Left lung (tissue), 14 donors: ENCODE measurements at places on chromosomes 3 and 15. TPM values are rescaled to one million over a fixed set of nuclear protein-coding genes. Genes with fewer than 3 reads are reported as not detected.

GRCh38 chr3:167716920-167717319 lies 17.8 kb downstream of the PDCD10 start:
- no peaks in the 10 kb centered on the region for H3K27me3 ChIP-seq
- H3K27ac ChIP-seq, result no peak overlapping the region
- no peak for DNase-seq
- no peak overlapping the region for H3K4me3 ChIP-seq
- H3K4me1 ChIP-seq, result no peaks in the 10 kb centered on the region

DNA sequence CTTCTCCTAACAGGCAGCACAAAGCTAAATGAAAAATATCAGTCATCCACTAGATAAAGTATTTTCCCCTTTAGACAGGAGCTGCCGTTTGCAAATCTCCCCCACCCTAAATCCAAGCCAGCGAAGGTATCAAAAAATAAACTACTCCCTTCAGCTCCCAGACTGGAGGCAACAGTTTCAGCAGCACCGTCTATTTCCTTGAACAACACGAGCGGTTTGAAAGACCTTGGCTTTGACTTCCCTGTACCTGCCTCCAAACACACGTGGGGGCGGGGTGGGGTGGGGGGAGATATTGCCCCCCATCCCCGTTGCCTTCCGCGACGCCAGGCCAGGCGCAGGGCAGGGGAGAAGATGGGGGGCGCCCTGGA lies 832 bp upstream of the CACNA1D start:
- no peaks in the 10 kb centered on the region for H3K36me3 ChIP-seq
- H3K4me1 ChIP-seq, result peaks cover 3% of the 10 kb centered on the region
- peak overlapping the region; percentile 23 for H3K27ac ChIP-seq
- peaks cover 89% of the 10 kb centered on the region for H3K27me3 ChIP-seq
- peak overlapping the region; percentile 44 for H3K4me3 ChIP-seq
- no peak for DNase-seq

The RTP3 gene
- polyA plus RNA-seq, result not detected

The SNX4 gene
- 57.8 TPM for polyA plus RNA-seq

The KY gene
- polyA plus RNA-seq, result 4.3 TPM

GRCh38 chr15:100008258-100008657 lies 275.0 kb upstream of the LYSMD4 start:
- no peak for DNase-seq
- H3K36me3 ChIP-seq, result no peaks in the 10 kb centered on the region
- no peaks in the 10 kb centered on the region for H3K27me3 ChIP-seq

GRCh38 chr3:18723206-18723810 lies 298.2 kb upstream of the SATB1 start:
- no peak for DNase-seq
- no peak overlapping the region for H3K4me3 ChIP-seq
- no peaks in the 10 kb centered on the region for H3K4me1 ChIP-seq
- H3K36me3 ChIP-seq, result no peaks in the 10 kb centered on the region
- no peaks in the 10 kb centered on the region for H3K27me3 ChIP-seq

DNA sequence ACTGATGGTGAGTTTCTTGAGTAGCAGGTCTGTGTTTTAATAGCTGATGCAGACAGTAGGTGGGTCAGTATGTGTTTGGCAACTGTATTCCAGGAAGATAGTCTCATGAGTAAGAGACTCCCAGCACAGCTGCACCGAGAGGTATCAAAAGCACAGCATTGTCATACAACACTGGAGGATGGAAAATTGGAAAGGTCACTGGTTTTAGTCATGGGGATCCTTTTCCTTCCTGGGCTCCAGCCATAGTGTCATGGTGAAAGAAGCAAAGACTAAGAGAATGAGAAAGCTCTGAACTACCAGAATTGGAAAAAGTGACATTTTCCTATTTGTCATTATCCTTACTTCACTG lies 61.5 kb downstream of the P3H2 start:
- H3K4me3 ChIP-seq, result no peak overlapping the region
- no peaks in the 10 kb centered on the region for H3K4me1 ChIP-seq
- H3K36me3 ChIP-seq, result no peaks in the 10 kb centered on the region
- no peak overlapping the region for H3K27ac ChIP-seq
- no peaks in the 10 kb centered on the region for H3K27me3 ChIP-seq

DNA sequence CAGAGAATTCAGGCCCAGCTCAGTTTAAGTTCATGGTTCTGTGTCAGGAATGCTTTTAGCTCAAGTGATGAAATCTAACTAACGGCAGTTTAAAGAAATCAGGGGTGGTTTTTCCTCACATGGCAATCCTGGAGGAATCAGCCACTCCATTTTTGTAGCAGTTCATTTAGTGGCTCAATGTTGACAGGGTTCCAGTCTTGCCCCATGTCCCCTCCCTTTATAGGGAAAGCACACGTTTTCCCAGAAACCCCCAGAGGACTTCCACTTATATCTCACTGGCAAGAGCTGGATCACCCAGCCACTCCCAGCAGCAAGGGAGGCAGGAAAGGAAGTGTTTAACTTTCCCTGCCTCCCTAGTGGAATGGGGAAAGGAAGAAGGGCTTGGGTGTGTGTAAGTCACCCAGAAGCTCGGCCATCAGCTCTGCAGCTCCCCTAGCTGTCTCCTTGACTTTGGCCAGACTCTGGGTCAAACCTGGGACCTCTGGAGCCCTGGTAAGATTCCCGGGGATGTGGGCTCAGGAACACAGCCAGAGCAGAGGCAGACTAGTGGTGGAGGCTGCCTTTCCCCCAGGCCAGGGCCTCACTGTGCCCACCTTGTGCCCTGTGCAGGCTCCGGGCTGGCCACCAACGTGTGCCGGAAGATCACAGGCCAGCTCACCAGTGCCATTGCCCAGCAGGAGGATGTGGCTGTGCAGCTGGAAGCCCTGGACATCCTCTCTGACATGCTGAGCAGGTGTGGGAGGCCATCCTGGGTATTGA lies 11.3 kb downstream of the CAND2 start:
- DNase-seq, result no peak
- H3K4me3 ChIP-seq, result no peak overlapping the region
- H3K36me3 ChIP-seq, result no peaks in the 10 kb centered on the region
- no peak overlapping the region for H3K27ac ChIP-seq
- peaks cover 18% of the 10 kb centered on the region for H3K4me1 ChIP-seq
- no peaks in the 10 kb centered on the region for H3K27me3 ChIP-seq

DNA sequence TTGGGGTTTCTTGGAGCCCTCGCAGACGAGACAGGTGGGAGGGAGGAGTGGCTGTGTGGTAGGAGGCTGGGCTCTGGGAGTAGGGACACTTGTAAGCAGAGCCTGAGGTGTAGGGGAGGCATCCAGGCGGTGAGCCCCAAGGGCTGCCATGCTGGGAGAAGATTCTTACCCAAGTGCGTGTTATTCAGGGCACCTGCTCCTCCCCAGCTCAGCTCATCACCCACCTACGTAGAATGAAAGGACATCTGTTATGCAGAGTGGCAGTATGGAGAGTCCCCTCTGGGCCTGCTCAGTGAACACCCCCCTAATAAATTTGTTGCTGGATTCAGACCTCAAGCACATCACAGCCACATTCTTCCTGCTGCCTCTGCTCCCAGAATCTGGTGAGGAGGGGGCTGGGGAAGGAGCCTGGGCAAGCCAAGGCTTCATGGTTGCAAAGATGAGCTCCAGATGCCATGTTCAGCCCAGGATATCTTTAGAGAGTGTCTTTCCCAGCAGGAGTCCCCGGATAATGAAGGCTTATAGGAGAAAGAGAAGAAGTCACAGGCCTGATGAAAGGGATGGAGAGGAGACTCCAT lies 261.8 kb downstream of the EPHB1 start:
- H3K4me1 ChIP-seq, result no peaks in the 10 kb centered on the region
- no peak for DNase-seq
- no peak overlapping the region for H3K4me3 ChIP-seq
- H3K27me3 ChIP-seq, result no peaks in the 10 kb centered on the region

GRCh38 chr15:67833710-67834511 lies 5.9 kb downstream of the RNU6-1 start:
- H3K27me3 ChIP-seq, result peaks cover 73% of the 10 kb centered on the region
- no peaks in the 10 kb centered on the region for H3K36me3 ChIP-seq
- no peak overlapping the region for H3K27ac ChIP-seq

The CDHR4 gene
- polyA plus RNA-seq, result 3.2 TPM

- H3K27me3 ChIP-seq, result peaks cover 11% of the 10 kb centered on the region
- DNase-seq, result no peak
- H3K36me3 ChIP-seq, result no peaks in the 10 kb centered on the region
- no peak overlapping the region for H3K27ac ChIP-seq
- no peak overlapping the region for H3K4me3 ChIP-seq
Measured at GRCh38 chr15:25930931-25931330, 67.8 kb upstream of the ATP10A start.

DNA sequence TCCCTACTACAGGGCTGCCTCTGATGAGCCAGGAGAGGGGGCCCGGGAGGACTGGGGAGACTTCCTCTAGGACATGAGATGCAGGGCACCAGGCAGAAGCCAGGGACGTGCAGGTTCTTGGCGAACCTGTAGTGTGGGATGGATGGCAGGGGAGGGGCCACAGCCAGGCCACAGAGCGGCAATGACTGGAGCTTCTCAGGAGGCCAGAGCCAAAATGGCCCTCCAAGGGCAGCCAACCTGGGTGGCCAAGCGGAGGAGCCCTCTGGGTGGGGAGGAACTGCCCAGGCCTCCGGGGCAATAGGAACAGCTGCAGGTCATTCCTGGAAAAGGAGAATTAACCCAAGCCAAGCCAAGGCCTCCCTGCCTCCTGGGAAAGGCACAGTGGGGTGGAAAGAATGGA lies 224.5 kb downstream of the XXYLT1 start:
- H3K27ac ChIP-seq, result no peak overlapping the region
- no peaks in the 10 kb centered on the region for H3K27me3 ChIP-seq
- DNase-seq, result no peak

The CAMKV gene
- polyA plus RNA-seq, result not detected

The FMN1 gene
- 8.5 TPM for polyA plus RNA-seq

DNA sequence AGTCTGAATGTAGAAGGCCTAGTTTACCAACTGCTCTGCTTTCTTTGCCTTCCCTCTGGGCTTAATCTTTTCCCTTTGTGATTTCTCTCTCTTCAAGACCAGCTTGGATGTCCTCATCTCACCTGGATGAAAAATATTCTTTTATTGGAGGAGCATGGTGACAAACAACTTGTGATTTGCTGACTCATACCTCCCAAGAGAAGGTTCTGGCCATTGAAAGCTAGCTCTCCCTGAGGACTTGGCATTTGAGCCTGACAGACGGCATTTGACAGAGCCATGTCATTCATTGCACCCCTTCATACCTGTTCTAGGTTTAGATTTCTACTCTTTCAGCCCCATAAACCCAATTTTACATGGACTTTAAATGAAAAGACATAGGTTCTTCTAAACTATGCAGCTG lies 33.3 kb downstream of the ATG7 start:
- peaks cover 3% of the 10 kb centered on the region for H3K4me1 ChIP-seq
- H3K4me3 ChIP-seq, result no peak overlapping the region
- no peak for DNase-seq
- no peak overlapping the region for H3K27ac ChIP-seq
- no peaks in the 10 kb centered on the region for H3K27me3 ChIP-seq
- H3K36me3 ChIP-seq, result peaks cover 82% of the 10 kb centered on the region

DNA sequence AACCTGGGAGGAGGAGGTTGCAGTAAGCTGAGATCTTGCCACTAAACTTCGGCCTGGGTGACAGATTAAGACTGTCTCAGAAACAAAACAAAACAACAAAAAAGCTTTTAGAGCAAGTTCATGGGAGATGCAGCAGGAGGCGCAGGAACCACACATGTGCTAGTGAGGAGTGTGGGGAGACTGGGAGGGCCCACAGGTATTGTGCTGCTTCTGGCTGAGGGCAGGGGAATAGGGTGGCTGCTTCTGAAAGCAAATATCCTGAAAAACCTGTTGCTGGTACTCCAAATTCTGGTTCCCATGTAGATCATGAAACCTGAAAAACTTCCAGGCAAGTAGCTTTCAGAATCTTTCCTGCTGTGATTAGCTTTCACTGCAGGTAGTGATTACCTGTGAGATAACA lies 22.1 kb downstream of the TYRO3 start:
- no peak for DNase-seq
- H3K4me1 ChIP-seq, result no peaks in the 10 kb centered on the region
- no peak overlapping the region for H3K4me3 ChIP-seq
- H3K27me3 ChIP-seq, result no peaks in the 10 kb centered on the region
- no peaks in the 10 kb centered on the region for H3K36me3 ChIP-seq

The AGTR1 gene
- polyA plus RNA-seq, result 20.0 TPM

The GALNT15 gene
- polyA plus RNA-seq, result 1.7 TPM

The FSD2 gene
- polyA plus RNA-seq, result 0.49 TPM

GRCh38 chr3:46410669-46411068 lies 3.6 kb downstream of the CCRL2 start:
- DNase-seq, result no peak
- peak overlapping the region; percentile 57 for H3K4me3 ChIP-seq
- no peak overlapping the region for H3K27ac ChIP-seq
- peaks cover 11% of the 10 kb centered on the region for H3K4me1 ChIP-seq
- H3K36me3 ChIP-seq, result peaks cover 20% of the 10 kb centered on the region
- H3K27me3 ChIP-seq, result no peaks in the 10 kb centered on the region

The LNP1 gene
- 12.9 TPM for polyA plus RNA-seq

GRCh38 chr3:172515130-172515918 lies 7.9 kb downstream of the TNFSF10 start:
- peaks cover 31% of the 10 kb centered on the region for H3K36me3 ChIP-seq
- H3K27ac ChIP-seq, result peak overlapping the region; percentile 73
- no peaks in the 10 kb centered on the region for H3K27me3 ChIP-seq
- no peak overlapping the region for H3K4me3 ChIP-seq
- H3K4me1 ChIP-seq, result peaks cover 98% of the 10 kb centered on the region
- no peak for DNase-seq

The LTK gene
- 2.8 TPM for polyA plus RNA-seq

DNA sequence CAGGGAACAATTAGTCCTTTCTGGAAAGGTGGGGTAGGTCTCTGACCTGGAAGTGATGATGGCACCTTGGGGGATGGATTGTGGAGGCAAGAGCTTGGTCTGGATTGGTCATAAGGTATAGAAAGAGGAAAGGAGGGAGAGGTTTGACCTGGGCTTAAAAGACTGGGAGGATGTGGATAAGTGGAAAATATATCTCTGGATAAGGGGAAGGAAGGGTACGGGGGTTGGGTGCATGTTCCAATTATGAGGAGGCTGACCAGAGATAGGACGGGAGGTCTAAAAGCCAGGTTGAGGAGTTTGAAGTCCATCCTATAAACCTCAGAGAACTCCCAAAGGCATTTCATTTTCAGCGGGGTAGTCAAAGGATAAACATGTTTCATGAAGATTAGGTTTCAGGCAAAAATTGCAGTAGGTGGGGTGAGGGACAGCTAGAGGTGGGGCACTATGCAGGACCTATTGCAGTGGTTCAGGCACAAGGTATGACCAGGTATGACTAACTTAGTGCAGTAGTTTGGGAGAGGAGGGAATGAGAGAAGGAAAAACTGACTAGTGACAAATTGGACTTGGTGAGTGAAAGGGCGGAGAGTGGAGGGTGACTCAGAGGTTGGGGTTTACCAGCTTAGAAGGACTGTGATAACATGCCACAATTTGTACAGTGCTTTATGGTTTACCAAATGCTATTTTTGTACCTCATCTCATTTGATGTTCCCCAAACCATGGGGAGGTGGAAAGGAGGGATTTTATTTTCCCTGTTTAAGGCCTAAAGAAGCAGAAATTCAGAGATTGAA lies 10.7 kb downstream of the PDE8A start:
- no peak for DNase-seq
- H3K36me3 ChIP-seq, result no peaks in the 10 kb centered on the region
- no peaks in the 10 kb centered on the region for H3K27me3 ChIP-seq
- H3K4me1 ChIP-seq, result peaks cover 27% of the 10 kb centered on the region
- H3K4me3 ChIP-seq, result no peak overlapping the region
